Effector memory CD4-positive, alpha-beta T cell (primary cell): ENCODE measurements at places on chromosomes 5 and 9.

GRCh38 chr5:179802207-179802883 lies 4.3 kb downstream of the MGAT4B start:
- no peak for DNase-seq

GRCh38 chr5:115961381-115962238 lies 665 bp upstream of the LVRN start:
- no peak for DNase-seq

- no peak for DNase-seq
These were observed 2.1 kb upstream of the WNK2 start for GRCh38 chr9:93181672-93182435.

DNA sequence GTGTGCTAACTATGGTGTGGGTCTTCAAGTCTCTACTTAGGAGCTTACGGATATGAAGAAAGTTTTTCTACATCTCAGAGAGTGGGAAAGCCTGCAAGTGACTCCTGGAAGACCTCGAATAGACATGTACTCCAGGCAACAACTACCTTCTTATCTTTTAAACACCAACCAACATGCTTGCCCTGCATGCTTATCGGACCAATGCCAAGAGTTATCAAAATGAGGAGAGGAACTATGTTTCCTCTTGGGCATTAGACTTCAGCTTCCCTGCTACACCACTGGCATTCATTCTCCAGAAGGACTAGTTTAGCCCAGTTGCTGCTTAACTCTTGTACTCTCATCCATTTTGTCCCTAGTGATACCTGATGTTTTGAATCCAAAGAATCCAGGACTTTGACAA lies 74.7 kb upstream of the MAN2A1 start:
- no peak for DNase-seq

- peak; percentile 2 for DNase-seq
These were observed 76.4 kb downstream of the OSMR start for GRCh38 chr5:38922199-38922598.

DNA sequence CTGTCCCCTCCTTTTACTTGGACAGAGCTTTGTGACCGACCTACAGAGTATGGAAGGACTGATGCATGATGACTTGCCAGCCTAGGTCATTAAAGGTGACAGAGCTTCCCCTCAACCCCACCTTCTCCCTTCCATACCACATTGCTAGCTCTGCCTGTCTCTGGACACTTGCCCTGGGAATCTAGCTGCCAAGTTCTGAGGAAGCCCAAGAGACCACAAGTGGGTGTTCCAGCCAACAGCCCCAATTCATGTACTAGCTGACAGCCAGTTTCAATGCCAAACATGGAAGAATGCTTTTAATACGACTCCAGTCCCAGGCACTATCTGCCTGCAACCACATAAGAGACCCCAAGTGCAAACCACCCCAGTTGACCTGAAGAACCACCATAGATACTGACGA lies 477.1 kb downstream of the SPOCK1 start:
- DNase-seq, result no peak

DNA sequence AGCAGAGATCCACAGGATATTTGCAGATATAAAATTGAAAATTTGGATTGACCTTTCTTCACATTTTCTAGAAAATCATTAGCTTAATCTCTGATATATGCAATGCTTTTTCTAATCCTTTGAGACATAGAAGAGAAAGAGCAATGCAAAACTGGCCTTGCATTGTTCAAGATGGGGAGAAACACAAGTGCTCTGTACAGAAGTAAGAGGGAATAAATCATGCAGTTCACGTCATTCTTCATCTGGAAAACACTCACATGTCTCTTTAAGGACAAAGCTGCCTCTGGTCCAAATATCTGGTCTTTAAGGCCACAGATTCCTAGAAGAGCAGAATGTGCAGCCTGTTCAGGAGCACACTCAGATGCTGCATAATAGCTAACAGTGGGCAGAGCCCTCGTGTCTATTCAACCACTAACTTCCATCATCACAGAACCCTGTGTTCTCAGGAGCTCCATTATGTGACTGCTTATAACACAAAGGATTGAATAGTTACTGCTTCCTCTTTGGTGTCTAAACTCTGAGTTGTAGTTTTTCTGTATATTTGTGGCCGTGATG lies 277.5 kb downstream of the PLK2 start:
- no peak for DNase-seq

GRCh38 chr5:122500245-122501088 lies 188.4 kb downstream of the SNCAIP start:
- no peak for DNase-seq

- DNase-seq, result no peak
These were observed 72.8 kb downstream of the MED27 start for GRCh38 chr9:132006677-132007370.

DNA sequence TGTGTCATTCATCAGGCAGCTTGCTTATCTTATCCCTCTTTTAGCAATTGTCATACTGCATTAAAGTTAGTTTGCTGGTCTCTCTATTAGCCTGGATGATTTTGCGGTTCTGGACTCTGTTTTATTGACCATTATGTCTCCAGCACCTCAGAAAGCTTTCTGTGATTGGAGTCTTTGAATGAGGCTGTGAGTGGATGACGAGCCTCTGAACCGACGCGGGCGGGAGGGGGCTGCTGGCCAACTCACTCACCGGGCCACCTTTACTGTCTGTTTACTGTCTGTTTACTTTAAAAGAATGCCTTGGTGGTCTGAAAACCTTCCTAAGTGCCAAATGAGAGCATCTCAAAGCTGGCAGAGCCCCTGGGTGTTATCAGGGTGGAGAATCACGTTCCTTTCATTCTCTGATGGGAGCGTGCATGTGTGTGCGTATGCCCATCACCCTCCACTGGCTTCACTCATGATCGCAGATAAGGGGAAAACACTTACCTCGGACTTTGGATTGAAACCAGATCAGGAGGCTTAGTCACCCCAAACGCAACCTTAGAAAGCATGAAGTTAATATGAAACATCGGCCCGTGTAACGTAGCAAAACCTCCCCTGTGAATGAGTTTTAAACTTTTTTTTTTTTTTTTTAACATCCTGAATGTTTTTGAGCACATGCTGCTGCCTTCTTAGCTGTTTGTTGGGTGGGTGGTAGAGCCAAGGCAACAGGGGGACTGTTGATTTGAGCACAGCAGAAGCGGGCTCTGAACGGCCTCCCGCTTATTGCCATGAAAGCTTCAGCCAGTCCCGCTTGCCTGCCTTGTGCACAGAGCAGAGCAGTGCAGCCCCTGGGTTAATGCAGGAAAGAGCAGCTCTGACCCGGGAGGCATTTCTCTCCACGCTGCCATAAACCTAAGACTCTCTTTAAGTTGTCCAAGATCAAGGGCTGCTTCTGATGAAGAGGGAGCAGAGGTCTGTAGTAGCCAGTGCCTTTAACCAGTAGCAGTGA lies 173.6 kb downstream of the GADD45G start:
- no peak for DNase-seq

GRCh38 chr9:114180696-114181606 lies 25.6 kb downstream of the COL27A1 start:
- no peak for DNase-seq

DNA sequence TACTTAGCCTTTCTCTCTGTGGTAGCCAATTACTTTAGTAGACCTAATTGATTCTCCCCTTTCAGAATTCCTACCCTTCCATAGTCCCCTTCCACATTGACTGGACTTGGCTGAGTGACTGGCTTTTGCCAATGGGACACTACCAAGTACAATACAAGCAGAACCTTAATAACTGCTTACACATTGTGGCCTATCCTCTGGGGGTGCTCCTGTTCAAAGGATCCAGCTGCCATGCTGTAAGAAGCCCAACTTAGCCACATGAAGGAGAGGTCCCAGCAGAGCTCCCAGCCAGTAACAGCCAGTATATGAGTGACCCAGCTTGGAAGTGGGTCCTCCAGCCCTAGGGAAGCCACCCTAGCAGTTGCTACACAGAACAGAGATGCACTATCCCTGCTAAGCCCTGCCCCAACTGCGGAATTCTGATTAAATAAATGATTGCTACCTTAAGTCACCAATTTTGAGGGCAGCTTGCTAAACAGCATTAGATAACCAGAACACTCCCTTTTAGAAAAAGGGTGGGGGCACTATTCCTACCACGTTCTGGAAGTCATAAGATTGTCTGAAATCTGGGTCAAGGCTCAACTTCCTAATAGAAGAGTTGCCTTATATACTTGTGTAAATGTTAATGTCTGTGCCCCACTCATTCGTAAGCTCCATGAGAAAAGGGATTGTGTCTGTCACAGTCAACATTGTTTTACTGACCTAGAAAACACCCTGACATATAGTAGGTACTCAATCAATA lies 11.1 kb upstream of the APTX start:
- no peak for DNase-seq
